ENCODE measurements at places on chromosomes 4 and X.

DNA sequence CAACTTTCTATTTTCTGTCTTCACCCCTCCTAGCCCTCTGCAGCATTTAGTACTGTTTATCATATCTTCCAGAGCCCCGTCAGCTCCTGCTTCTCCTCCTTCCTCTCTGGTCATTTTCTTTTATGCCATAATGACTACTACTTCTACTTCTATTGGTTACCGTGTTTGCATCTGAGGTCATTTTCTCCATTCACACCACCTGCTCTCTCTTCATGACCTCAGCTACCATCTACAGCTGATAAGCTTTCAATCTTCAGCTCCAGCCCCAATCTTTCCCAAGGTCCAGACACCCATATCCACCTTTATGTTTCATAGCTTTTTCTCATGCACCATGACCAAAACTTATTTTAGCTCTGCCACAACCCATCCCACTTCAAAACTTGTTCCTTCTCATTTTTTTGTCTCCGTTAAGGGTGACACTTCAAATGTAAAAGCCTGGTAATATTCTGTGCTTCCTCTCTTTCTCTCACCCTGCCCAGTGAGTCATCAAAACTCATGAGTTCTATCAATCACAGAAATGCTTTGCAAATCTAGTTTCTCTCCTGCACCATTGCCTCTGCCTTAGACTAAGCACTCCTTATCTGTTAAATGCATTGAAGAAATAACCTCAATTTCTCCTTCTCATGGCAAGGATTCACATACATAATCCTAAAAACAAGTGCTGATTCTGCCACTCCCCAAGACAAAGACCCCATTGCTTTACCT, 71.3 kb upstream of the IQCM start:
- DNase-seq: no peak

DNA sequence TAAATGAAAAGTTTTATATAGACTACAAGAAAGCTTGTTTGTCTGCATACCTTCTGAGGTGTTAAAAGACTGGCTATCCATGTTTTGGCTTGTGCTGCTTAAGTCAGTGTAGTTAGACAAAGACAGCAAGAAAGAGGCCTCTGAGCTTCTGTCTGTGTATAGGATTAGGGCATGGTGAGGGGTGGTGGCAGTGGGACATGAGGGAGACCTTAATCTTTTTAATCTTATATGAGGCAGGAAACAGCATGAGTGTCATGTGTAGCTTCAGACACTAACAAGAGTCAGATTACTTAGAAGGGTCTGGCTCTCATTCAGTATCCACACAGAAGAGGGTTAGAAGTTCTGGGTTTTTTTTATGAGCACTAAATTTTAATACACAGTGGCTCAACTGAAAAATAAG, 213.3 kb downstream of the GABRG1 start:
- no peak for DNase-seq

GRCh38 chrX:150377005-150377404, 13.9 kb downstream of the MAMLD1 start:
- no peak for DNase-seq

DNA sequence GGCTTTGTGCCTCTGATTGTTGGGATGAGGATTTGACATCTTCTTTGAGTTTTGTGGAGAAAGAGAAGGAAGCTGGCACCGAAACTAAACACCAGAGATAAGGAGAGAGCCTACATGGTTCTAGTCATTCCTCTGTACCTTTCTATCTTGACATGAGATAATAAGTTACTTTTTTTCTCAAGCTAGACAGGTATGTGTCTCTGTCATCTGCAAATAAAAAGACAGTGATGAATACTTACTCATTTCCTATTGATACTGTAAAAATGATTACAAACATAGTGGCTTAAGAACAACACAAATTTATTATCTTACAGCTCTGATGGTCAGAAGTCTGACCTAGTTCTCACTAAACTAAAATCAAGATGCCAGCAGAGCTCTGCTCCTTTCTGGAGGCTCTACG, 1391.2 kb downstream of the STIM2 start:
- no peak for DNase-seq

GRCh38 chr4:84327526-84327925, 171.6 kb downstream of the NKX6-1 start:
- DNase-seq: no peak

- peak; percentile 5 for DNase-seq
Observed at GRCh38 chr4:155891058-155891457, 12.4 kb upstream of the TDO2 start.

All from brain microvascular endothelial cell (primary cell).